ENCODE measurements at places on chromosomes 5 and 9.

- DNase-seq: no peak
Observed at GRCh38 chr9:107707428-107707837, 217.9 kb upstream of the KLF4 start.

- DNase-seq: no peak
Observed at GRCh38 chr9:123319541-123320339, 36.3 kb upstream of the CRB2 start.

DNA sequence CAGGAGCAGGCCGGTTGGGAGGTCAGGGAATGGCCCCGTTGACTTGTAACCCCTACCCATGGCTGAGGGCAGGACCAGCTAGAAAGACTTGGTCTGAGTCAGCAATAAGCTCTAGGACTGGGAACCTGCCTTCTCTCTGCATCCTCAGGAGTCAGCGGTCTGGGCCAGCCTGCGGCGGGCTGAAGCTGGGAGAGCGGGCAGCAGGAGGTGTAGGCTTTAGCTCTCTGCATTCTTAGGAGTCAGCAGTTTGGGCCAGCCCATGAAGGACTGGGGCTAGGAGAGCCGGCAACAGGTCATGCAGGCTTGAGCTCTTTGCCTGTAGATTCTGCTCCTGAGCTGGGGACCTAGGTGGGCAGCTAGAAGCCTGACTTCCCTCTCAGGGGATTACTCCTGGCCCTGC, 6.4 kb upstream of the SMIM32 start:
- no peak for DNase-seq

DNA sequence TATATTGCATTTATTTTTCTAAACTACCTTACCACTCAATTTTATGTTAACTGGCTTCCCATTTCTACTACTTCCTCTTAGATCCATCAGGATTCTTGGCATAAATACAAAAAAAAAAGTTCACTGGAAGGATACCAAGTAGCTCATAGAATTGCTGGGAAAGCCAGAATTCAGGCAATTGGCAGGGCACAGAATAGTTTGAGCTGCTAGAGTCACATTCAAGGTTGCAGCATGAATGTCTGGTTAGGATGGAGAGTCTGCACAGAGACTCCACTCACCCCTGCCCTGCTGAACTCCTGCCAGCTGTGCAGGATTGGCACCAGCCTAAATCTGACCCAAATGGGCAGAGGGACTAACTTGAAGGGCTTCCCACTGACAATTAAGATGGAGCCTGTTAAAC, 4.9 kb upstream of the AMACR start:
- DNase-seq: no peak

- DNase-seq: no peak
Observed at GRCh38 chr5:43286623-43287022, 26.6 kb downstream of the HMGCS1 start.
